ENCODE measurements at places on chromosomes 1 and 21.

DNA sequence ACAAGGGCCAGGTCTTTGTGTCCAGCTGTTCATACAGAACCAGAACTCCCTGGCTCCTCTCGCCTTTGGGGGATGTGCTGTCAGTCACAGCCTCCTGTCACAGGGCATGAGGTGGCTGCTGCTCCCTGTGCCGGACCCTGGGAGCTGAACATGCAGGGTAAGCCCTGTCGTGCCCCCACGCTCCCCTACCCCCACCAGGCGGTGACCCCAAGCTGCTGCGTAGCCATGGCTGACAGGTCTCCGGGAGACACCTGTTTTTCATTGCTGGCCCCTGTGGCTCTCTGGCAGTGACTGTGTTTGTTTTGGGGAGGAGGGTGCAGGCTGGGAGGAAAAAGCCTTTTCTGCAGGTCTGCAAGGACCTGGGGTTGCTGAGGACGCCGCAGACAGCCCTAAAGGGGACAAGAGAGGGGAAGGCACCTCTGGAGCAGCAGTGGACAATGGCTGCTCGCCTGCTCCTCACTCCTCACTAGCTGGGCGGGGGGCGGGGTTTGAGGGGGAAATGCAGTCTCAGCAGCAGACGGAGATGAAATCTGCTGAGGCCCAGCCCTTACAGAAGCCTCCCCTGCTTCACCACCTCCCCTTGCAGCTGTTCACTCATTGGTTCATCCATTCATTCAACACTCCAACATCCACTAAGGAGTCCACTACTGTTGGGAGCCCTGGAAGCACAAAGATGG is 81.4 kb downstream of the TRABD2B start:
- DNase-seq: no peak

- DNase-seq: no peak
Observed at GRCh38 chr1:34824817-34825454, 32.1 kb downstream of the GJA4 start.

DNA sequence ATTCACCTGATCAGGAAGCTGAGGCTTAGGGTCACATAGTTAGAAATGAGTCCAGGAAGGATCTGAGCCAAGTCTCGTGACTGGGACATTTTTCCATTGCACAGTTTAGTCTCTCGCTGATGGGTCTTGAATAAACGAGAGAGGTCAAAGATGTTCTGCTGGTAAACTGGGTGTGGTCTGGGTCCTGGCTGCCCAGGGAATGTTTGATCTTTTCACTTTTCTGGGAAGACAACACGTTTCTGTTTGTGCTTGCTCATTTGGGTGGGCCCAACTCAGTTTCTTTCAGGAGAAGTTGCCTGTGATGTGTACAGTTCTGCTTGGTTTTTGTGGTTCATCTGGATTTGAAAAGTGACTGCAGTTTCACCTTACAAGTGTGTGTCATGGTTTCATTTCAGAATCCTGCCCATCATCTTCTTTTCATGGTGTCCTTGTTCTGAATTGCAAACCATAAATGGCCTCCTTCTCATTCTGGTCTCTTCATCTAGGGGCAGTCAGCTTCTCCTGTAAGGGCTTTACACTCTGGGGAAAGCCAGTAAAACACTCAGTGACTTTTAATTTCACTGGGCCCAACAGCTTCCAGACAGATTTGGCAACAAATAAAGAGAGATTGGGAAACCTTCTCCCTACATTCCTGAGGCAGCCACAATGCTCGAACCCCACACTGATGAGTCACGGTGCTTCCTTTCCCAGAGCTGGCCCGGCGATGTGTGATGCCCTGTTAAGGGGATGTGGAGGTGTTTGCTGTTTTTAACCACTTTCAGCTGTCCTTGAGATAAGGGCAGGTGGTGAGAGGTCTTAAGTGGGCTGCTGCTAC is 7.2 kb upstream of the TACSTD2 start:
- no peak for DNase-seq

DNA sequence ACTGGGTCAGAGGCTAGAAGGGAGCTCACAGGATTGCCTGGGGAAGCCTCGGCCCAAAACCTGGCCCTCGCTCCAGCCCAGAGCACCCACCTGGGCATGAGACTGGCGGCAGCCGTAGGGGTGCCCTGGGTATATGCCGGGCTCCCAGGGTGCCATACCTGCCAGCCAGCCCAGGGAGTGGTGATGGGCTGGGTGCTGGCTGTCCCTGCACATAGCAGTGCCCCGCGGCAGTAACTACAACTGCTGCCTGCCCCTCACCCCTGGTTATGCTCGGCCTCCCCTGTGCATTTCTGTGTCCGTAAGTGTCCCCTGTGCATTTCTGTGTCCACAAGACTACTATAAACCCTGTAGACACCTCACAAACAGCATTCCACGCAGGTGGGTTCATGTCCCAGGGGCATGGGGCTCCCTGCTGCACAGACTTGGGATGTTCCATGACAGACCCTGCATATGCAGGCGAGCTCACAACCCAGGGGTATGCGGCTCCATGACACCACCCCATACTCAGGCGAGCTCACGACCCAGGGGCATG is 5.8 kb upstream of the SPATC1L start:
- DNase-seq: no peak

DNA sequence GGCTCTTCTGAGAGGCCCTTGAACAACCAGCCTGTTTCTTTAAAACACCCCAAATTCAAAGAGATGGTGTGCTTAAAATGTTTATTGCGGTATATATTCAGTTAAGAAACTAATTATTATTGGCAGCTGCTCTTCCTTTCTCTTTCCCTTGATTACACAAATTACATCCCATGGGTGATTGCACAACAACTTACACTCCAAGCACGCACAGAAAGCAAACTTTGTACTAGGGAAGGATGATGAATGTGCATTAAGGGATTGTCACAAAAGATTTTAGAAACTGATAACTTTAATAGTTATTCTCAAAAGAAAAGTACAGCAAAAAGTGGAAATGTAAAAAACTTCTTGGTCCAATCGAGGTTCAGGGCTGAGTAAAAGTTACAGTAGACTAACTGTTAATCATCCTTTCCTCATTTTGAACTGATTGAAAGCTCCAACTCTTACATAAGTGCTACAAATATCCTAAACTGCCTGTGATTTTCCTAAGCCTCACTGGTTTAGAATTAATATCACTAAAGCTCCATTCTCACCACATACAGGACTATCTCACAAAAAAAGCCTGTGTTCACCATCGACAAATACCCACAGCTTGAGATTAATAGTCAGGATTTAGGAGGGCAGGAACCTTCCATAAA is 153.4 kb downstream of the TTLL7 start:
- no peak for DNase-seq

DNA sequence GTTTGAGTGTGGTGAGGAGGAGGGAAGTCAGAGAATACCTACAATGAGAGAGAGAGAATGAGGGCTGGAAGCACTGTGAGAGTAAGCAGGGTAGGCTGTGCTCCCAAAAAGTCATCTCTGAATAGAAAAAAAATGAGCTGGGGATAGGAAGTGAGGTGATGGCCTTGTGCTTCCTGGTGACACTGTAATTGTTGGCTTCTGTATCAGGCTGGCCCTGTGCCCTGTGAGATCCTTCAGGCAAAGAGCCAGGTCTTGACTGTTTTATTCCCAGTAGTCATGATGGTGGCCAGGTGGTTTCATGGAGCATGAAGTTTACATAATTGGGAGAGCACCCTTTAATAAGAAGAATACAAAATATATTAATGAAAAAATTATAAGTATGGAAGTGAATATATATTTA is 20.4 kb upstream of the SPATA6 start:
- DNase-seq: no peak

DNA sequence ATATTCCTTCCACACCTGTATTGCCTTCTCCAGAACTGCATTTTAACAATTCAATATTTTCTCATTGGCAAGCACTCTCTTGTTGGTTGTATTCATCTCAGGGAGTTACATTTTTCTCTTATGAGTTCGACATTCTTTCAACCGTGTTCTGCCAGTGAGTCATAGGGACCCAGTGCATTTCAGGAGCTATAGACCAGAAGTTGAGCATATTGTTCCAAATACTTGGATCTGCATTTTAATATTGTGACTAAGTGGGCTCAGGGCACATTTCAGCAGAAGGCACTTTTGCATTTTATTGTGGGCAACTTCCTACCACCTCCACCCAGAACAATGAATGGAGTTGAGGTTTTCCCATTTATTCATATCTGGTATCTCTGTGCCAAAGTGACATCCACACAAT is 132.8 kb downstream of the TNFSF18 start:
- DNase-seq: no peak

DNA sequence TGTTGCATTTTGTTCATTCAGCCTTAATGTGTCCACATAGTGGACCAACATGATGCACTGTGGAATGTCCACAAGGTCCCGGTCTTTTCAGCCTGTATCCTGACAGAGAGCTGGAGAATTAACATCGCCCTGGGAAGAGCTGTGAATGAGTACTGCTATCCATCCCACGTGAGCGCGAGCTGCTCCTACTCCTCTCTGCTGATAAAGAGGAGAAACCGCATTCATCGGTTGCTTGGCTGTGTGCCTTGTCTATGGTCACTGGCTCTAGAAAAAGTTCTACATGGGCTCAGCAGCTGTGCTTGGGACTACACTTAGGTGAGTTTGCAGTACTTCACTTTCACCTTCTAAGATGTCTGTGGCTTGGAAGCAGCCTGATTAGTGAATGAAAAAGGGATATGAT is 31.1 kb upstream of the IGSF5 start:
- DNase-seq: no peak

DNA sequence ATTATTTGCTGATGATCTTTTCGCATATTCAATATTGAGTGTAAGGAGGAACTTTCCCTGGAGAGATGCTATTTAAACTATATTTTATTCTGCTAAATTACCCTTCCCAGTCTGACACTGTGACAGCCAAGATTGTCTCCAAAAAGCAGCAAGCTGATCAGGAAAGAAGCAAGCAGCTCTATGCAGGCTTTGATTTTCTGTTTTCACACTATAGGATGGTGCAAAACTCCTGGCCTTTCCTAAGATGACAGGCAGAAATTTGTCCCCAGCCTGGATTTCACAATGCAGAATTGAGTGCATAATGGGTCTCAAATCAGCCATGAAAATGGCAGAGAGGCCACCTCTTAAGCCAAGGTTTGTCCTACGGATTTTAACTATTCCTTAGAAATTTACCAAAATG is 1.1 kb downstream of the SGIP1 start:
- no peak for DNase-seq

DNA sequence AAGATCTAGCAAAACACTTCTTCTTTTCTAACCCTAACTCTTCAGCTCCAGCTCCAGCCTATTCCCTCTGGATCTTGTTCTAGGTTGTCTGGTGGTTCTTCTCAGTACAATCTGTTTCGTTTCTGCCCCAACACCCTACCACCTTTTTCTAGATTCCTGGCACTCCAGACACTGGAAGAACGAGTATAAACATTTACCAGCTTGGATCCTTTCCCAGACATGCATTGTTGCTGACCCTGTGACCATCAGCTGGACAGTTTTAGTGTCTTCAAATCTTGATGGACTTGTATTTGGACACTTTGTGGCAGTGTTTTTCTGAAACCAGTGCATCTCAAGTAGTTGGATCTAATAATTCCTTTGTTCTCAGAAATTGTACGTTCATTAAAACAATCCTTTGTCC is 30.6 kb upstream of the CACNA1E start:
- DNase-seq: no peak

- DNase-seq: peak; percentile 59
Observed at GRCh38 chr1:110209715-110210603, at the start of gene KCNC4. Gene KCNC4 (plus strand): TSS chr1:110210314. CDS start chr1:110211500, 1,186 bp downstream.

DNA sequence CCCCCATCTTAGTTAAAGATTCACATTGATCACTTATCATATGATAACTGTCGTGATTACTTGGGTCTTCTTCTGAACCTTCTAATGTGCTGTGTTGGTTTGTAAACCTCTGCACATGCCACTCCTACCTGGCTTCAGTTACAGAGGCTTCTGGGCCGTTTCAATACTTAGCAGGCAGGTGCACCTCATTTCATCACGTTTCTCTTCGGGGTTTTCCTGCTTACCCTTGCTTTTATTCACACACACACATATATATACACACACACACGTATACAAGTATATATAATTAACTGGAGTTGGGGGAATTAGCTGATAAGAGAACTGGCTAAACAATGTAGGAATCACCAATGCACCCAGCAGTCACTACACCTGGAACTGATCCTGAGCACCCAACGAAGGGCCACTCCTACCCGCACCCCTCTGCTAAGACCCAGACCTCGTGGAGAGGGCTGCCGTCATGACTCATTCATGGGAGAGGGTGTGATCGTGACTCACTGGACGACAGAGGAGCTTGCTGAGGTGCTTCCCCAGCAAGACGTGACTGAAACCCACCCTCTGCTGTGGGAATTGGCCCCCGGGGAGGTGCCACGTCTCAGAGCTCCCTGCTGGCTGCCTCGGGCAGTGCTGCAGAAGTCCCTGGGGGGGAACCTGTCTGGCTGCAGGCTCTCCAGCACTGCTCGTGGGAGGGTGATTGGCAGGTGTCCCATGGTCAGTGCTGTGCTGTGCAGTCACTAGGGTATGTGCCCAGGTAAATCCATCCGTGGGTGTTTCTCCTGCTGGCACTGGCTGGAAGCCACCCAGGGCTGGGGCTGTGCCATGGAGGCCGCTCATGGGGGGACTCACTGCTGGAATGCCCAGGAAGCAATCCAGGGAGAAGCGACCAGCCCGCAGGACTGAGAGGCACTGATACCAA is 166.6 kb downstream of the DYRK1A start:
- no peak for DNase-seq

DNA sequence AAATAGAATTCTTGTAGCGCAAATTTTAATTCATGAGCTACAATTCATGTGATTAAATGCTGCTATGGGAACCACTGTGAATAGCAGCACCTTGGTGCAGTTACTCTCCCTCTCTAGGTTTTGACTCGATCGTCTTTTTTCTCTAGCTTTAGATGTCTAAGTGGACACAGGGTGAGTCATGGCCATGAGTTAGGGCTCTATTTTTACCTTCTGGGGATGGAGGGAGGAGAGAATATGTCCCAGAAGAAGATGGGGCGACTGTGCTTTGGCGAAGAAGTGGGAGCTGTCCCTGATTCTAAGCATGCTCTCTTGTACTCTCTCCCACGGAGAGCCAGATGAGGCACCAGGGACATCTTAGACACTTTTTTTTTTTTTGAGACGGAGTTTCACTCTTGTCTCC is 1.6 kb upstream of the OR2B11 start:
- no peak for DNase-seq
